ENCODE measurements at places on chromosomes 11 and 22.

GRCh38 chr11:43573233-43573632 is 107.3 kb upstream of the HSD17B12 start:
- ATAC-seq, result no peak

GRCh38 chr22:24810043-24810749 is 4.2 kb downstream of the SGSM1 start:
- ATAC-seq, result peak; percentile 39

GRCh38 chr11:61413496-61413895 is 16.3 kb downstream of the CPSF7 start:
- ATAC-seq, result peak; percentile 51

DNA sequence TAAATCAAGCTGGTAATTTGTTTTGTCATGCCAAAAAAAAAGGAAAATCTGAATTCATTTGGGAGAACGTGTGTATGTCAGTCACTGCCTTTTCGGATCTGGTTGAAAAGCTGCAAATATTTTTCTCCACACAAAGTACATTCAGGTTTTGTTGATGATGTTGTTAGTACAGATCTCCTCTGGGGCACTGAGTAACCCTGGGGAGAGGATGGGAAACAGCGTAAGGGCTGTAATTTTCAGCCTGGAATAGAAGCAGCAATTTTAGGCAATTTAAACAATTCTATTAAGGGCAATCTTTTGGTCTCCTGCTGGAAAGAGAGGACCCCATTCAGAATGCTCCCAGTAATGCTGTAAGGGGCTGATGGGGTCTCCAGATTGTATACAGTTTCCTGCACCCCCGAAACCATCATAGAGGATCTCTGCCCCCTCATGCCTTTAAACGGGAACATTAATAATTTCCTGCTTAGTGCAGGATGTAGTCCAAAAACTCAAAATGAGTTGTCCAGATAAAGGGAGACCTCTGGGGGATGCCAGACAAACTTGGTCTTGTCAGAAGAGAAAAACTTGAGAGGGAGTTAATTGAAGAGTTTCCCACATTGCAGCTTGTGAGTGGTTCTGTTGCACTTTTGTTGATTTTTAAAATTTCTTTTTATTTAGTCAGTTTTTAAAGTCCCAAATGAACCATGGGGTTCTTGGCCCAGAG is 132.3 kb downstream of the COMMD9 start:
- no peak for ATAC-seq

DNA sequence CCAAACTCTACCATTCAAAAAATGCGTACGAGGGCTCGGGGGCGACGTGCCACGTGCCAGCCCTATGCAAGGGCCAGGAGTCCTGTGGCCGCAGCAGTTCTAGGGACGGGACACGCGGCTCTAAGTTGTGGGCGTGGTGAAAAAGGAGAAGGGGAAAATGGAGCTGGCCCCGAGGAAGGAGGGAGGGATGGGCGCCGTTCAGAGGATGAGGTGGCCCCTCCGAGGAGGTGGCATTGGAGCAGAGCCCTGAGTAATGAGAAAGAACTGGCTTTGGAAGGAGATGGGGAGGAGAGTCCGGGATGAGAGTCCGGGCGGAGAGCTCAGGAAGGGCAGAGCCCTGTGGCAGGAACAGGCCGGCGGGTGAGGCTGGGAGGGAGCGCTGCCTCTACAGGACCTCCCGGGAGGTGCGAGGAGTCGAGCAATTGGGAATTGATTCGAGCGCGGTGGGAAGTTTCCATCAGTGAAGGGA is 21.0 kb downstream of the OTUB1 start:
- ATAC-seq, result peak; percentile 50

GRCh38 chr22:35008213-35008612 is 57.7 kb upstream of the ISX start:
- no peak for ATAC-seq

DNA sequence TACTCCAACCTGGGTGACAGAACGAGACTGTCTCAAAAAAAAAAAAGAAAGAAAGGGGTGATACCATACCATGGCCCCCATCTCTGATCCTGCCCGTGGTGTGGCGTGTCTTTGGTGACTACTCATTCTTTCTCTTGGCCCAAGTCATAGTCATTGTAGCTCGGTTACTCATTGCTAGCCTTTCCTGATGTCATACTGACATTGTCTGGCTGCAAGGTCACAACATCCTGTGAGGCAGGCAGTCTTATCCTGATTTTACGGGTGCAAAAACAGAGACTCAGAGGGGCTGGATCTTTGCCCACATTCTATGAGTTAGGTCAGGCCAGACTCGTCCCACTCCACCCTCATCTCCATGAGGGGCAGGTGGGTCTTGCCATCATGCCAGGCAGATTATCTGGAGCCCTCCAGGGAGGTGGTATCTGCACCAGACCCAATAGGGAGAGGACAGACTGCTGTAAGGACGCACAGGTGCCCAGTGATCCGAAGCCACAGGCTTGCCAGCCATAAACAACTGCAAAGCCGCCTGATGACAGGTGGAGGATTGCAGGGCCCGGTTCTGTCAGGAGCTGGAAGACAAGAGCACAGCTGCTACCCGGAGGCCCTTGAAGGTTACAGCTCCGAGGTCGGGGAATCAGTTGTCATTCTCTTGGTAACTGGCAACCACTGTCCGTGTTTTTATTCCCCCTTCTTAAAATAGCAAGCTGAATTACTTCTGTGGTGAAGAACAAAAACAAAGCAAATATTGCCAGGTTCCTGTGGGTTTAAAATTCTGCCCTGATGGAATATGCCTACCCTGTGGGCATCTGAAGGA is 13.8 kb downstream of the TOM1 start:
- ATAC-seq, result peak; percentile 64

- ATAC-seq, result no peak
These were observed 514.0 kb downstream of the TBC1D22A start for GRCh38 chr22:47276450-47276820.

DNA sequence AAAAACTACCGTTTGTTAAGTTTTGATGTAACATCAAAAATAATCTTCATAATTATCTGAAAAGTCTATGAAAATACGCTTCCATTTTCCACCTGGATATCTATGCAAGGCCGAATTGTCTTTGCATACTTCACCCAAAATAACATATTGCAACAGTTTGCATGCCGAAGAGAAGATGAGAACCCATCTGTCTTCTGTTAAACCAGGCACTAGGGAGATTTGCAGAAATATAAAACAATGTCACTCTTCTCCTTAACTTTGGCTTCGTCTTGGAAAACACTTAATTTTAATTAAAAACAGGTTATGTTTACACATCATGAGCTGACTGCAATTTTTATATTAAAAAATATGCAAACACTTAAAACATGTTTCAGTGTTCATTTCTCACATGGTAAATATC is 1325.8 kb downstream of the TBC1D22A start:
- ATAC-seq, result no peak

- no peak for ATAC-seq
These were observed 126.9 kb downstream of the CD44 start for GRCh38 chr11:35265755-35266454.

- ATAC-seq, result no peak
These were observed 153.9 kb upstream of the ZC3H12C start for GRCh38 chr11:109939166-109939810.

GRCh38 chr11:62547691-62548281 is 1.2 kb upstream of the AHNAK start:
- ATAC-seq, result no peak

GRCh38 chr22:50186181-50186714 is 535 bp downstream of the TRABD start:
- ATAC-seq, result no peak

GRCh38 chr11:93484716-93485115 is 58.5 kb downstream of the SMCO4 start:
- ATAC-seq, result no peak

DNA sequence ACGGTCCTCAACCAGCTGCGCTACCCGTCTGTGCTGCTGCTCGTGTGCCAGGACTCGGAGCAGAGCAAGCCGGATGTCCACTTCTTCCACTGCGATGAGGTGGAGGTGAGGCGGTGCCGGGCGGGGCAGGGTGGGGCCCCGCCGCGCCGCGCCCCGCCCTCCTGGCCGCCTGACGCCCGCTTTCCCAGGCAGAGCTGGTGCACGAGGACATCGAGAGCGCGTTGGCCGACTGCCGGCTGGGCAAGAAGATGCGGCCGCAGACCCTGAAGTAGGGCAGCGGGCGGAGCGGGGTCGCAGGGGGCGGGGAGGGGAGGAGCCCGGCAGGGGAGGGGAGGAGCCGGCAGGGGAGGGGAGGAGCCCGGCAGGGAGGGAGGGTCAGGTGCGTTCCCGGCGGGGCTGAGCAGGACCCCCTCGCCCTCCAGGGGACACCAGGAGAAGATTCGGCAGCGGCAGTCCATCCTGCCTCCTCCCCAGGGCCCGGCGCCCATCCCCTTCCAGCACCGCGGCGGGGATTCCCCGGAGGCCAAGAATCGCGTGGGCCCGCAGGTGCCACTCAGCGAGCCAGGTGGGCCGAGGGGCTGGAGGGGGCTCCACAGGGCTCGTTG is 14.7 kb downstream of the EPS8L2 start:
- ATAC-seq, result peak; percentile 28

DNA sequence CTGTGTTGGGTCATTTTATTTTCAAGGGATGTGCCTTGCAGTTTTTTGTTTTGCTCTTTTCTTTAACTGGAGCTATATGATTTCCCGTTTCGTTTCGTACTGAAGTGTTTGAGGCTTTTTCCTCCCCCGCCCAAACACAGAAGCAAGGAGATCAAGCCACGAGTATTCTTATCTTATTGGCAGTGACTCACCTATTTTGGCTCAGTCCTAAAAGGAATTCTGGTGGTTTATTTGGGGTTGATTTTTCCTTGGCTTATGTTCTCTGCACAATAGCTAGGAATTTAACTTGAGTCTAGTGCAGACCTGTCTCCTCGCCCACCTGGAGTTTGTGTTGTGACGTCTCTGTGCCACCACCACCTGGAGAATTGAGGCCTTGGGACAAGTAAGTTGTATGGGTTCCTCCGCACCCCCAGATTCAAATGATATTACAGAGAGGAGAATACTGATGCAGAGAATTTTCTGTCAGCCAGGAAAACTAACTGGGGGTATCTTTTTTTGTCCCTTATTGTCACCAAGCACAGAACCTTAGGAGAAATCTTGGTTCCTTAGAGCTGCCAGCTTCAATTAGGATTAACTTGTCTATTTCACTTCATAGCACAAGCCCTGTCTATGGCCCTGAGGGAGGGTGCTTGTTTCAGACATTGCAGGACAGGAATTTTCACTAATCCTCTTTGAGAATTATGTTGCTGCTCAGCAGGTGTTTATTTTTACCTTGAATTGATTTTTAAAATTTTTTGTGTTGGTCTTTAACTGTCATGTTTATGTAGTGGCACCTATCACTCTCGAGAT is 90.4 kb upstream of the BIRC3 start:
- no peak for ATAC-seq

DNA sequence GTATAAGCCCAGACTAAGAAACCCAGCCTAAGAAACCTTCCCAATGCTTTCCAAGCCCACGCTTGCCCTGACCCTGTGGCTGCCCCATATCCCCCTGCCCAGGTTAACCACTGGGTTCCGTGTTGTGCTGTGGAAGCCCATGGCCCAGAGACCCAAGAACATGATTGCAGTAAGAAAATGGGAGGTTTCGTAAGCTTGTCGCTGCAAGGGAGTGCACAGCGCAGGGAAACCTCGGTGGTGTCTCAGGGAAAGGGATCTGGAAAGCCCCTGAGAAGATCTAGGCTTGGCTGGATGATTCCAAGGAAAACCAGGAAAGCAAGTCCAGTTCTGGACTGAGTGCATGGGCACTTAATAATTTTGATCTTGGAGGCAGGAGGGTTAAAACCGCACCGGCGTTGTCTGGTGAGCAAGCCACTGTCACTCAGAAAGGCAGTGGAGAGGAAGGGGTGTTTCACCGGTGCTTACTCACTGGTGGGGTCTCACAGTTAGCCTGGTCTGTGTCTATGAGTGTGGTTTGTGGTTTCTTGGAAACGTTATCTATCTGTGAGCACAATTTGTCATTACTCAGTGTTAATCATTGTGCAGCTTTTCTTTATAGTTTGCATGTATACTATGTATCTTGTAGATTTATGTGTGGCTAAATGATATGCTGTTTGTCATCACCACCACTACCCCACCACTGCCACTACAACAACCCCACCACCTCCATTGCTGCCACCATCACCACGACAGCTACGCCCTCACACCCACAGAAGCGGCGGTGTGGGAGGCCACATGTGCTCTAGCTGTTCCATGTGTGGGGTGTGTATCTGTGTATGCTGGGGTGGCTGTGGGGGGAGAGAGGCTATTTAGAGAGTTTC is 53.3 kb upstream of the PRDM11 start:
- ATAC-seq, result no peak

- no peak for ATAC-seq
These were observed 52.5 kb downstream of the ANO1 start for GRCh38 chr11:70130636-70131035.

GRCh38 chr11:32307471-32307870 is 127.9 kb downstream of the WT1 start:
- ATAC-seq, result no peak

GRCh38 chr11:2892967-2893528 is 7.5 kb upstream of the CDKN1C start:
- no peak for ATAC-seq

GRCh38 chr11:19912958-19913892 is 200.6 kb downstream of the NAV2 start:
- ATAC-seq, result no peak

DNA sequence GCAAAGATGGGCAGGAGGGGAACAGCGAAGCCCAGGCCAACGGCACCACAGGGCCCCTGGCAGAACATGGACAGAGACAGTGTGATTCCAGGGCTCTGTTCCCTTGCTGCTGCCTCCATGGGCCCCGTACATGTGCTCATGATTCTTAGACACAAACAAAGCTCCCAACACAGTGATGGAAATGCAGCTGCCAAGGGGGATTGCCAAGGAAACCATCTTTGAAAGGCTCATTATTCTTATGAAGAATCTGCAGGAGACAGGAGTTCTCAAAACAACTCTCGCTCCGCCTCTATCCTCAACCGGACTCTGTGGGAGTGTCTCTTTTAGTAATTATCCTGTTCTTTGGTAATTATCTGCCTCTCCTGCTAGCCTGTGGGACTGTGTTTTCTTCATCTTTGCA is 32.2 kb downstream of the SERPINH1 start:
- ATAC-seq, result no peak

GRCh38 chr22:23862103-23862502 is 4.4 kb downstream of the SLC2A11 start:
- no peak for ATAC-seq

DNA sequence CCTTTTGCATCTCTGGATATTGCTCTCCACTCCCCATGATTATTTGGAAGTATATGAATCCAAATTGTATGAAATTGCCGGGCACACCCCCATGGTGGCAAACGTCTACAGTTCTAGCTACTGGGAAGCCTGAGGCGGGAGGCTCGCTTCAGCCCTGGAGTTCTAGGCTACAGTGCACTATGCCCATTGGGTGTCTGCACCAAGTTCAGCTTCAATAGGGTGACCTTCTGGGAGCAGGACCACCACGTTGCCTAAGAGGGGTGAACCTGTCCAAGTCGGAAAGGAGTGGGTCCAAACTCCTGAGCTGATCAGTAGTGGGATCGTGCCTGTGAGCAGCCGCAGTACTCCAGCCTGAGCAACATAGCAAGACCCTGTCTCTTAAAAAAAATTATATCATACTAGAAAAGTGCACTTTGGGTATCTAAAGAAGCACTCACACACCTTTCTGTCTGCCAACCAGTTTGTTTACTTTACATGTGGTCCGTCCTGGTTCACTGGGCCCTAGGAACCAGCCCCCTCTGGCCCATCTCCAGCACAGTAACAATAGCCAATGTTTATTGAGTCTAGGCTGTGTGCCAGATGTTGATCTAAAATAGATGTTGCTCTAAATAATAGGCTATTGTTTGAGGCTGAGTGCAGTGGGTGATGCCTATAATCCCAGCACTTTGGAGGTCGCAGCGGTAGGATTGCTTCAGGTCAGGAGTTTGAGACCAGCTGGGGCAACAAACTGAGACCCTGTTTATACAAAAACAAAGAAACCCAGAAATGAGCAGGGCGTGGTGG is 16.4 kb upstream of the KAT5 start:
- no peak for ATAC-seq

Data from gastroesophageal sphincter (tissue), 4 donors.